Bronchial smooth muscle cell (primary cell): ENCODE measurements at places on chromosomes 3 and 15. TPM values are rescaled to one million over a fixed set of nuclear protein-coding genes. Genes with fewer than 3 reads are reported as not detected.

RUBCN gene
- total RNA-seq, result 4.3 and 4.4 TPM in 2 replicates

SNURF gene
- total RNA-seq, result 87.3 and 257 TPM in 2 replicates

FES gene
- total RNA-seq, result 30.7 and 52.2 TPM in 2 replicates

SH2D7 gene
- total RNA-seq, result not detected in 2 replicates

ARPP21 gene
- total RNA-seq, result not detected in 2 replicates

CHRD gene
- total RNA-seq, result 1.1 and 6.1 TPM in 2 replicates

ENTPD3 gene
- under 0.01 and 0.09 TPM in 2 replicates for total RNA-seq

CLDN16 gene
- total RNA-seq, result not detected in 2 replicates

CRYBG3 gene
- total RNA-seq, result 27.0 and 28.9 TPM in 2 replicates

FOXP1 gene
- 63.0 and 92.2 TPM in 2 replicates for total RNA-seq
